Caudate nucleus (tissue), 63 donors: ENCODE measurements at places on chromosomes 11 and 22.

- no peak for DNase-seq
Measured at GRCh38 chr11:118572981-118573550, 857 bp downstream of the ARCN1 start.

DNA sequence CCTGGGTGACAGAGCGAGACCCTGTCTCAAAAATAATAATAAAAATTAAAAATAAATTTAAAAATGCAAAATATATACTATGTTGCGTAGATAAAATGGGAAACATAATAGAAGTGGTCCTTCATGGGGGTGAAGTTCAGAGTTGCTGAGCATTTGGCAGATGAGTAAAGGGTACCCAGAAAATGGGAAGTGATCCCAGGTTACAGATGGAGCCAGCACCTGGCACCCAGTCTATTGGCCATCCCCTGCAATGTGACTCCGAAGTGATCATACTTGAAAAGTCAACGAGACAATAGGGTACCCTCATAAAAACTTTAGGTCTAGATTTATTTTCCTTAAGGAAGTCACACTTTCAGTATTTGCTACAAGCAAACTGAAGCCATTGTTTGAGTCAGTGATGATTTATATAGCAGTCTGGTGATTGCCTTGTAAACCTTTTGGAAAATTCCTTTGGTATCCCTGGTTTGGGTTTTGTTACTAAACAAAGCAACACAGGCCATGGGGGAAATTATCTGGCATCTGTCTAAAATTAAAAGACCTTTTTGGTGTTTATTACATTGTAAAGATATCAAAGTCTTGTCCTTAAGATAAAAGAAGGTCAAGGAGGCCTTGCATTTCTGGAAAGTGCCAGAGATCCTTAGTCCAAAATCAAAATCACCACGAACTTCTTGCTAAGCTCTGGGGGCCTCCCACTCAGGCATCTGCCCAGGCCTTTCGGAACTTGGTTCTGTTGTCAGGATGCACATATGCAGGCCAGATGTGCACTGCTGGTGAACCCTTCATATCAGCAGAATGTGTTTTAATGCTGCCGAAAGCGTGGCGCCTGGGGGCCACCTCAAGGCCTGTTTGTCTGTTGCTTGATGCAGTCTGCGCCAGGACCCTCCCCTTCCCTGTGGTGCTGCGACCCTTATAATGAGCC, 4.3 kb downstream of the SMARCB1 start:
- no peak for DNase-seq

GRCh38 chr11:1520663-1521267, 34.2 kb upstream of the MOB2 start:
- no peak for DNase-seq

GRCh38 chr22:17969701-17970113, 54.7 kb downstream of the MICAL3 start:
- no peak for DNase-seq

DNA sequence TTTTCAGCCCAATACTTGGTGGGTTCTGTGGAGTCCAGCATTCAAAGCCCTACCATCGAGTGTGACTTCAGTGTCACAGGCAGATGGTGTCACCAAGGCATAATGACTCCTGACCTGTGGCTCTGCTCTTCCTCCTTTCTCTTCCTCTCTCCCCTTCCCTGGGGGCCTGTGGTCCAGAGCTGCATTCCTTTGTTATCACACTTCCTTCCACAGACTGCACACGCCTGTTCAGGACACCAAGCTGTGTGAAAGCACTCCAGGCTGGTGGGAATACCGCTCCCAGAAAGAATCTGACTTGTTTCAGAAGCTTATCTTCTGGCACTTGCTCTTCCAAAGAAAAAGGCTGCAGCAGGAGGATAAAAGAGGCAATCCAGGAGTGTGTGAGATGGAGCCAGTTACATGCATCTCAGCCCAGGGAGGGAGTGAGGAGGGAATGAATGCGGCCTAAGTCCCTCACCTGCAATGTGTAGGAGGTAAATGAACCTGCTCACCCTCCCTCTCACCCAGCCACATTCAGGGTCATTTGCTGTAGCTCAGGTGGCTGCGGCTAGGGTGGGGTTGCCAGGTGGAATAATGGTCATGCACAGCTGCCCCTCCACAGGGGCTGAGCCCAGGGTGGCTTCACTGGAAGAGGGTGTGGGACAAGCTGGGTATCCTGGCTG, 79.3 kb downstream of the ADAMTS15 start:
- no peak for DNase-seq
